ENCODE measurements at places on chromosomes 3 and 15.

DNA sequence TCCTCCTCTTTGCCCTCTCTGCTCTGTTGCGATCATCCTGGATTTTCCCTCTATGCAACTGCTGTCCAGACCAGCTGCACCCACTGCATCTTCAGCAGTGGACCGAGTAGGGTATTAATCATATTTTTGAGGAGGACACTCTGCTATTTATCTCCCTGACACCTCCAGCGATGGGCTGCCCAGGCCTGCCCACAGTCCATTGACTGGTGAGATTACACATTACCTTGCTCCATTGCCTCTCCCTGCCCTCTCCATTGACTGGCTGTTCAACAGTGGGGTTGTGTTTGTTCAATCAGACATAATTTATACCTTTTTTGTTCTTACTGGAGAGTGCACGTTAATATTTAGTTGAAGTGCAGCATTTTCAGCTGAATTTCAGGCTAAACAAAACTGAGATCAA is 559.3 kb upstream of the ARRDC4 start:
- H3K36me3 ChIP-seq = no peaks in the 10 kb centered on the region
- no peaks in the 10 kb centered on the region for H3K27me3 ChIP-seq
- no peaks in the 10 kb centered on the region for H3K4me1 ChIP-seq
- H3K27ac ChIP-seq = no peak overlapping the region

DNA sequence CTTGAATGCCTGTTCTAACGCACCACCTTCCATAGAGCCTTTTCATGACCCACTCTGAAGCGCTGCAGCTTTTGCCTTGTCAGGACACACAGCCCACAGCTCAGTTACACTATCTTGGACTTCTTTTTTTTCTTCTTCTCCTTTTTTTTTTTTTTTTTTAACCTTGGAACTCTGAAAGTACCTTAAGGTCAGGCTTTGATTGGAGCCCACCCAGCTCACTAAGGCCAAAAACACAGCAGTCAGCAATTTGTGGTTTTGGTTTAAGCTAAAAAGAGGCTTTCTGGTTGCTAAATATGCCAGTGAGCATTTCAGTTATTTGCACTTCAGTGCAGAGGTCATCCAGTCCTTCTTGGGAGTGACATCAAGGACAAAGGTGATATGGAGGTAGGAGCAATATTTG is 1.7 kb downstream of the SLC25A20 start:
- H3K4me1 ChIP-seq = peaks cover 17% of the 10 kb centered on the region
- H3K4me3 ChIP-seq = no peak overlapping the region
- no peaks in the 10 kb centered on the region for H3K27me3 ChIP-seq
- H3K27ac ChIP-seq = no peak overlapping the region
- no peak for DNase-seq

- no peak overlapping the region for H3K4me3 ChIP-seq
- H3K27me3 ChIP-seq = no peaks in the 10 kb centered on the region
- H3K4me1 ChIP-seq = peaks cover 25% of the 10 kb centered on the region
- no peaks in the 10 kb centered on the region for H3K36me3 ChIP-seq
These were observed 20.8 kb downstream of the CORO2B start for GRCh38 chr15:68599560-68600071.

DNA sequence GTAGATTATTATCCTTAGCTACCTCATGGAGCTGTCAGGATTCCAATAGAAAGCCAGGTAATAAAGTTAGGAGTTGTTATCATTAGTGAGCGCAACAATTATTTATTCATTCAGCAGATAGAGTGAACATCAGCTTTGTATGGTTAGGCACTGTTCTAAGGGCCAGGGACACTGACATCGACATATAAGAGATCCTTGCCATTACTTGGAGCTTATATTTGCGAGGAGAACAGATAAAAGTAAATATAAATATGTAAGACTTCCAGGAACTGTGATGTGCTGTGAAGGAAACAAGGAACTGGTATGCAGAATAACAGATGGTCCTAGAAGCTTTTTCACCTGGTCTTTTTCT is 473 bp downstream of the LSM3 start:
- no peaks in the 10 kb centered on the region for H3K27me3 ChIP-seq
- peak overlapping the region; percentile 96 for H3K4me3 ChIP-seq
- 0 out of 2 replicates have a peak overlapping the region, but pooled peaks have one; percentile 24 for H3K27ac ChIP-seq
- peaks cover 72% of the 10 kb centered on the region for H3K4me1 ChIP-seq
- no peak for DNase-seq
- H3K36me3 ChIP-seq = peaks cover 30% of the 10 kb centered on the region

DNA sequence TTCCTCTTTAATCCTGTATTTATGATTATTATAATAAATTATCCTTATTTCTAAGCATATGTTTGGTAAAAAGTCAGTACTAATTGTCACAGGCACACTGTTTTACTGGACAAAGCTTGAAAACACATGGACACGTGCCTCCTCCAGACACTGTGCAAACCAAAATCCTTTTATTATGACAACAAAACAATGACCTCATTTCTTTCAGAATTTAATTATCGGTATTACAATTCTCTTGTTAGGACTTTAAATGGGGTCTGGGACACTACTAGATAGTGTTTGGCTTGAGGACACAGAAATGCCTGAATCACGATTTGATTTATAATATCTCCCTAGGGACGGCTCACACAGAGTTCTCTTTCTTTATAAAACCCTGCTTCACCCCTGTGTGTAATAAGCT is 107.3 kb upstream of the IGSF10 start:
- DNase-seq = peak; percentile 37
- H3K36me3 ChIP-seq = no peaks in the 10 kb centered on the region

- no peaks in the 10 kb centered on the region for H3K27me3 ChIP-seq
- H3K36me3 ChIP-seq = peaks cover 53% of the 10 kb centered on the region
- DNase-seq = no peak
- H3K4me1 ChIP-seq = peaks cover 29% of the 10 kb centered on the region
- peak overlapping the region; percentile 26 for H3K27ac ChIP-seq
These were observed 101.8 kb downstream of the STT3B start for GRCh38 chr3:31634476-31634875.

GRCh38 chr3:55873523-55874254 is 386.6 kb upstream of the WNT5A start:
- peaks cover 2% of the 10 kb centered on the region for H3K4me1 ChIP-seq
- no peak overlapping the region for H3K4me3 ChIP-seq
- no peaks in the 10 kb centered on the region for H3K36me3 ChIP-seq
- no peak overlapping the region for H3K27ac ChIP-seq
- no peak for DNase-seq

GRCh38 chr3:66107855-66108254 is 69.1 kb upstream of the MAGI1 start:
- no peaks in the 10 kb centered on the region for H3K27me3 ChIP-seq
- H3K4me3 ChIP-seq = no peak overlapping the region
- no peak for DNase-seq
- H3K36me3 ChIP-seq = no peaks in the 10 kb centered on the region
- H3K27ac ChIP-seq = no peak overlapping the region

- H3K36me3 ChIP-seq = peaks cover 38% of the 10 kb centered on the region
- H3K27ac ChIP-seq = no peak overlapping the region
- H3K4me3 ChIP-seq = no peak overlapping the region
- no peak for DNase-seq
- no peaks in the 10 kb centered on the region for H3K4me1 ChIP-seq
These were observed 32.5 kb downstream of the CHAC1 start for GRCh38 chr15:40985541-40986330.
